NCI-H524 (cell line): ENCODE measurements at places on chromosomes 7 and 10.

- no peak for DNase-seq
Observed at GRCh38 chr10:128914681-128915080, 552.4 kb upstream of the MGMT start.

DNA sequence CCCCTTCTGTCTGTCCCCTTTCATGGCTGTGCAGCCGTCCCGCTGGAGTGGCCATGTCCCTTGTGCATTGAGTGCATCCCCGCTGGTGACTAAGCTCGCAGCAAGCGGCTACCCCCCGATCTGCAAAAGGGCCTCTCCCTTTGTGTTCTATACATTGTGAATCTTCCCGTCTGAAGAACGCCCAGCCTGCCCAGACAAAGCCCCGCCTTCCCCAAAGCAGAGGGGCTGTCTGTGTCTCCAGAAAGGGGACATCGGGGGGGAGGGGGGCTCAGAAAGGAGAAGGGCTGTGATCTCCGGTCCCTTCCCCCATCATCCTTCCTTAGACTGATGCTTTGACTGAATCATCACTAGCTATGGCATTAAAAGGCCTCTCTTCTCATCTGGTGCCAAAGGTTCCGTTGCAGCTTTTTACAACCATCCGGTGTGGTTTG is 11.9 kb downstream of the NPTX2 start:
- no peak for DNase-seq

DNA sequence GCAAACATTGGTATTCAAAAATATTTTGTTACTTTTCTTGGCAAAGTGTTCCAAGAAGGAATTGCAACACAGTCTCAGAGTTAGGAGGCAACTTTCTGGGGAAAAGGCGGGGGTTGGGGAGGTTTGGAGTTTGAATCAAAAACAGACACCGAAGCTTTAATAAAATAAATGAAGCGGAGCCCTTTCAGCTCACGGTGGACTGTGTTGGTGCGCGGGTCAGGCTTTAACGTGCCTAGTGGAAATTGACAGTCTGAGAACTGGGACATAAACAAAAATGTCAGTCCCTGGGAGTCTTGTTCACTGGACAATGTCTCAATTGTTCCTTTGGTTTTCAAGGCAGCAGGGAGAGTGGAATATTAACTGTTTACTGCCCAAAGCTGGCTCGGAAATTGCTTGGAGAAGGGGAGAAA is 109.3 kb downstream of the TCF7L2 start:
- DNase-seq, result no peak

GRCh38 chr7:25842201-25842733 is 309.7 kb upstream of the NFE2L3 start:
- DNase-seq, result no peak

DNA sequence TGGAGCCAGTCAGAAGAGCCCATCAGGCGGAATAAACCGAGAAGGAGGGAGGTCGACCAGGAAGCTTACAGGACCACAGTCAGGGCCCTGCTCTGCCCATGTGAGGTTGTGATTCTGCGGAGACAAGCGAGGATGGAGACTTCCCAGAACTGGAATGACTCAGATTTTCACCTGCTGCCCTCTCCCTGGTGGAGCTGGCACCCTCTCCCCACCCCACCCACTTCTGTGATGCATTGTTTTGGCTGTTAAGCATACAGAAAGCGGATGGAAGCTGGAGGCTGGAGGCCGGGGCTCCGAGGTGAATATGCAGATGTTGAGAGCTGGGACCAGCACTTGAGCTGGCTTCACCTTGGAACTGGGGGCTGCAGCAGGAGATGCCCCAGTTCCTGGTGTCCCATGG is 57.4 kb downstream of the NPTX2 start:
- DNase-seq, result no peak

DNA sequence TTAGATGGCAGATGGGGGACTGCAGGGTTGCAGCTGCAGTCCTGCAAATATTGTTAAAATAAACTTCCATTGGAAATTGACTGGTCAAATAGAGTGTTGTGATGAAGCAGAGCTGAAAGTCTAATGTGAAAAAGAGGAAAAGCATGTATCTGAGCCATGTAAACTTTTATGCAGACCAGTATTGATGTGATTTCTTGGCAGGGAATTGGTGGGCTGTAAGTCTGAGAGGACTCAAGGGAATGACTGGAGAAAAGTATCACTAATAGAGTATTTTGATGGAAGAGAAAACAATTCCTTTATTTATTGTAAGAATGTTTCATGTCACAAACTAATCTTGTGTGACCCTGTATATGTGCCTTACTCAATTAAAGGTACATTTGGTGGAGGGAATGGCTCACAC is 155.5 kb downstream of the PPP1R9A start:
- DNase-seq, result no peak

DNA sequence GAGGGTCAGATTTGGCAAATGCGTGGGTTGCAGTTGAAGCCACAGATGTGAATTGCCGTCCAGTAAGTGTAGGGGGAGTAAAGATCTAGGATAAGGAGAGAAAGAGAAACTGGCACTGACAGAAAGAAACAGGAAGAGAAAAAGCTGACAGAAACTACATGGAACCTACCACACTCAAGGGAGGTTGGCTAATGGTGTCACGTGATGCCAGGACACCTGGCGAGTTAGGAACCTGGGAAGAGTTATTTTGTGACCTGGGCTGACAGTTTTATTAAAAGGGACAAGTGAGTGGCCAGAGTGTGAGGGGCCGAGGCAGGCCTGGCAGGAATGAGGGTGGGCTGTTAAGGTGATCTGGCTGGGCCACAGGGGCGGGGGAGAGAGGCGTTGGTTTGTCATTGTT is 188.7 kb downstream of the ADARB2 start:
- no peak for DNase-seq

DNA sequence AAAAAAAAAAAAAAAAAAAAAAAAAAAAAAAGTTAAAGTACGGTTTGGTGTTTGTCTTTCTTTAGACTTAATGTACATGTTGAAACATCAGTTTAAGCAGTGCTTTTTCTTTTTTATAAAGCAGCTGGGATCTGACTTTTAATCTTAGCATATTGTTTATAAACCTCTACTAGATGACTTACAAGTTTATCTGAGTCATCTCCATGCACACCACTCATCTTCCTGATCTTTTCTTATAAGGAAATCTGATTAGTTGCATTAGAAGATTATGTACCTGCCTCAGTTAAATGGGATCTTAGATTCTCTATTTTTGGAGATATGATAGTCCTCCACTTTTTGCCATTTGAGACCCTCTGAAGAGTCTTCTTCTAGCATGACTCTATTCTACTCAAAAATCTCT is 391.9 kb upstream of the LRGUK start:
- no peak for DNase-seq

DNA sequence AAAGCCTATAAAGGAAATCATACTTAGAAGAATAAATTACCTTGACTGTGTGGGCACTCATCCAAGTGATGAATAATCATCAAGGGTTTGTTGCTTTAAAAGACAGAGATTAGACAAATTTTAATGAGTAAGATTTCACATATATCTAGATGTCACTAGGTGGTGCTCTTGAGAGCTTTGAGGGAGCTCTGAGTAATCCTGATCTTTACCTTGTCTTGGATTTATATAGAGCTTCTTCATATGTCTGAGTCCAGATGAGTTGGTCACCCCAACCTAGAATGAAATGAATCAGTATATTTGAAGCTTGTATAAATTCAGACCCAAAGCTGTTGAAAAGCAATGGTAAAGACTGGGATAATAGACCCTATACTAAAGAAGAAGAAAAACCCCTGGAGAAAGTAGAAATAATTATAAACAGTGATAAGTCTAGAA is 3.7 kb downstream of the AGR2 start:
- DNase-seq, result no peak

- peak; percentile 57 for DNase-seq
Observed at GRCh38 chr10:118594392-118595063, 920 bp downstream of the PRLHR start.

- no peak for DNase-seq
Observed at GRCh38 chr7:20700453-20701227, 85.2 kb downstream of the ABCB5 start.

DNA sequence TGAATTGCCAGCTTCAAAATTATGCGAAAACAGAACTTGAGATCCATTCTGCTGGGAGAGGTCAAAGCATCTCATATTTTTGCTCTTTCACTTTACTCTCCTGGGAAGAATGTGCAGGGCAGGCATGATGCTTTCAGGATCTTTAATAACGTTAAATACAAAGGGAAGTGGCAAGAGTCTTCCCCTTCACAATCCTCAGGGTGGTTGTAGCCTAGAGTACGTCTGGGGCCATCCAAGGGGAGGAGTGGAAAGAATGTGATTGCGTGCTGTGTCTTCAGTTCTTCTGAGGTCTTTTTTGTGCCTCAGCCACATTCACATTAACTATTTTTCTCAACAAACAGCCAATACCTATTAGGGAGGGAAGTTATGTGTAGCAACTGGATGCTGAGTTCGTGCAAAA is 207.3 kb downstream of the HGF start:
- no peak for DNase-seq

- no peak for DNase-seq
Observed at GRCh38 chr7:24438232-24438631, 135.0 kb upstream of the PALS2 start.

DNA sequence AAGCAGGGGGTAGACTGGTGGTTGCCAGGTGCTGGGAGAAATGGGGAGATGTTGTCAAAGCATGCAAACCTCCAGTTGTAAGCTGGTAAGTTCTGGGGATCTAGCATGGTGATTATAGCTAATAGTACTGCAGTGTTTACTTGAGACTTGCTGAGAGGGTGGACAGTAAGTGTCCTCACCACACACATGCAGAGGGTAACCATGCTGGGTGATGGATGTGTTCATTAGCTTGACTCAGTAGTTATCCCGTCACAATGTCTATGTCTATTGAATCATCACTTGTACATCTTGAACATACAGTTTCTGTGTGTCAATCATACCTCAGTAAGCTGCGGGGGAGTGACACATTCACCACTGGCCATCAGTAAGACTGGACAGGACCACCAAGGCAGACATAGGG is 42.1 kb downstream of the GSDME start:
- no peak for DNase-seq

GRCh38 chr7:39130857-39131526 is 153.3 kb downstream of the POU6F2 start:
- peak; percentile 29 for DNase-seq
